Stimulated activated CD4-positive, alpha-beta T cell treated with anti-CD3 and anti-CD28 coated beads, Interleukin-1b, Interleukin-23, amount 100 ng/mL, for 24 hours (primary cell): ENCODE measurements at places on chromosomes 3 and 15.

GRCh38 chr3:101529816-101530685 is 17.0 kb upstream of the SENP7 start:
- DNase-seq = no peak

- DNase-seq = no peak
These were observed 34.8 kb downstream of the LINGO1 start for GRCh38 chr15:77597804-77598453.

- DNase-seq = no peak
These were observed 37.3 kb downstream of the SLCO2A1 start for GRCh38 chr3:133992381-133992780.

- DNase-seq = no peak
These were observed 499.0 kb upstream of the ATP11B start for GRCh38 chr3:182294256-182294655.

DNA sequence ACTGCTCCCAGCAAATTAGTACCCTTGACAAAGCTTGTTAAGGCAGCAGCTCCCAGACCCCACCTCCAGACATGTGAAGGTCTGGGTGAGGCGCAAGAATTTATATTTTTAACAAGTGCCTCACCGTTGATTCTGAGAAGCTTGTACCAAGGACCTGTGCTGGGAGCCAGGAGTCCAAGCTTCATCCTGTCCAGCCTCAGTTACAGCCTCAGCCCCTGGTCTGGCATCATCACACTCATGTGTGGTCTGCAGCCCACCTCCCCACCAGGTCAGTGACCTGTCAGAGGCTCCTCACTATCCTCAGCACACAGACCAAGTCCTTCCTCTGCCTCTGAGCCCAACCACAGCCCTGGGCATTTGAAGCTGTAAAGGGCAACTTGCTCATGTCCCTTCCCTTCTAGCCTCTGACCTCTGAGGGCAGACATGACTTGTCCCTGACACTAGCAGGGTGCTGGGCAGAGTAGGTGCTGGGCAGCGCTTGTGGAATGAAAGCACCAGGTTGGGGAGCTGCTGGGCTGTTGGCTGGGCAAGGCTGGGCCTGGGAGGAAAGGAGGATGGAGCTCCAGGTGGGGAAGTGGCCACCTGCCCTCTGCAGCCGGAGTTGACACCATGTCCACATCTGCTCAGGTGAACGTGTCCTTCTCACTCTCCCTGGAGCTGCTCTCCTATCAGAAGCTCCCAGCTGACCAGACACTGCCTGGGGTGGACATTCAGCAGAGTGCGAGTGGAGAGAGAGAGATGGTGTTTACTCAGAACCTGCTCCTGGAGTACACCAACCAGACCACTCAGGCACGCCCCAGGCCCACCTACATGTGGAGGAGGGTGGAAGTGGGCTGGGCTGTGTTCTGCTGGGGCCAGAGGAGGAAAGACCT is 16.9 kb downstream of the ACAA1 start:
- DNase-seq = no peak

DNA sequence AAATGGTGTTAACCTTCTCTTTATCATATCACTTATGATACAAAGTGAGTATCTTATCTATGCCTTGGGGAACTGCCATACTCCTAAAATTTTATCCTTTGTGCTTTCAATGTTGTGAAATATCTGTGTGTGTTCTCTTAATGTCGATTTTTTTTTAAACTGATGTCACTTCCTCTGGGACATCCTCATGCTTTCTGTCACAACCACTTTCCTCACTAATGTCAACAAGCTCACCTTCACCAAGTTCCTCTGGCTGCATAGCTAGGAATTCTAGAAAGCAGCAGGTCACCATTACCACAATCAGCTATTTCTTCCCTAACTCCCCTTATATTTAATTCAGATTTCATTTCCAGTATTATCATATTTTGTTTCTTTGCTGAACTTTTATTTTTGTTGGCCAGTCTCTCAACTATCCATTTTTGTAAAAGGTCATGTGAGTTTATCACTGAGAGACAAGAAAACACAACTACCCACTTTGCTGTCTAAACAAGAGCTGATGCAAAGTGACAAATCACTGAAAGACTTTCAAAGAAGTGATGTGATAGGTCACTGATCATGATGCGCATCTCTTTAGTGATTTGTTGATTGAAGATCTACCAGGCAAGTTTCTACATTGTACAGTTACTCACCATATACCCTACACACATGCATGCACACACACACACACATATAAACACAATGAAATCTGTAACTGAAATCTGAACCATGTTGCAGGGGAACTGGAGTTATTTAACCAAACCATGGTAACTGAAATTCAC is 369.0 kb downstream of the ULK4 start:
- no peak for DNase-seq

GRCh38 chr3:136135039-136135802 is 60.9 kb downstream of the MSL2 start:
- no peak for DNase-seq

GRCh38 chr3:191030929-191031328 is 168.1 kb upstream of the OSTN start:
- DNase-seq = no peak

- no peak for DNase-seq
These were observed 35.0 kb downstream of the ATP2B2 start for GRCh38 chr3:10470120-10471053.
